ENCODE measurements at places on chromosomes 16 and 17. TPM values are rescaled to one million over a fixed set of nuclear protein-coding genes. Genes with fewer than 3 reads are reported as not detected.

Gene LRRC37A
- 3.0 TPM for polyA plus RNA-seq

Gene GAST
- polyA plus RNA-seq = not detected

GRCh38 chr17:8155231-8155995, 3.2 kb upstream of the PER1 start:
- no peak for DNase-seq

- no peak for DNase-seq
These were observed 587 bp upstream of the CDK5R1 start for GRCh38 chr17:32486111-32486700.

Gene C1QTNF8
- polyA plus RNA-seq = not detected

Gene MMP2
- polyA plus RNA-seq = 440 TPM

- DNase-seq = no peak
These were observed 8.5 kb downstream of the CSF3 start for GRCh38 chr17:40023590-40024292.

Gene FOXF1
- not detected for polyA plus RNA-seq

Gene PABPN1L
- polyA plus RNA-seq = 0.11 TPM

GRCh38 chr17:28404461-28404811, 1.6 kb downstream of the SLC46A1 start:
- no peak for DNase-seq

- DNase-seq = peak; percentile 72
These were observed 68.4 kb upstream of the ELAC2 start for GRCh38 chr17:13086142-13086769.

GRCh38 chr17:35799942-35800341, 4.5 kb upstream of the MMP28 start:
- DNase-seq = no peak

- DNase-seq = no peak
These were observed 3.5 kb upstream of the RPL13 start for GRCh38 chr16:89556750-89557689.

DNA sequence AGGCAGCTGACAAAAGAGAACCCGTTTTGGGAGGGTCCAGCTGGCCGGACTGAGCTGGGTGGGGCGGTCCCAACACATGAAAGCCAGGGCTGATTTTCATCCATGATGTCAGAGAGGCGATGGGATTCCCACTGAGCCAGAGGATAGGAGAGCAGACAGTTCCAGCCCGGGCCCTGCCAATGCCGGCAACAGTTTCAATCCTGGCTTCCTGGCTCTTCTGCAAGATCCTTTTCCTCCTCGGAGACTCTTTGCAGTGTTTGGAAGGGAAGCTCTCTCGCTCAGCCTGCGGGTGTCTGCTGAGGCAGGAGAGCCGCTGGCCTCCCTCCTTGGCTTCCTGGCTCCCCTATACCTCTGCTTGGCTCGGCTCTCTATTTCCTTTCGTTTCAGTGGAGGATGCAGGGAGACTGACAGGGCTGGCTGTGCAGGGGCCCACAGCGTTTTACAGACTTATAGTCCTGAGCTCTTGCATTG, 145.5 kb upstream of the SOX9 start:
- DNase-seq = peak; percentile 86

- no peak for DNase-seq
These were observed 14.6 kb downstream of the CRISPLD2 start for GRCh38 chr16:84834403-84834772.

Gene GPT2
- polyA plus RNA-seq = 36.5 TPM

Gene KRTAP1-5
- polyA plus RNA-seq = not detected

DNA sequence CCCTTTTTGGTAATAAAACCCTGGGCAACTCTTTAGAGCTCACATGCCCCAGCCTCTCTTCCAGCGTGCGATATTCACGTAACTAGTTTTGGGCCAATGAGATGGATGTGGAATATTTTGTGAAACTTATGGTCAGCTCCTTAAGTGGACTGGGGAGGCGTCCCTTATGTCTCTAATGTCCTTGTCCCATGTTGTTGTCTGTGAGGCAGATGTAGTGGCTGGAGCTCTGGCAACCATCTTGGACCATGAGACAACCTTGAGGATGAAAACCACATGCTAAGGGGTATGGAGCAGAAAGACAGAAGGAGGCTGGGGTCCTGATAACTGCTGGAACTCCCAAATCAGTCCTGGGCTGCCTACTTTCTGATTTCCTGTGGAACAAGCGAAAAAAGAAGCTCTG, 31.4 kb upstream of the GPRC5B start:
- DNase-seq = no peak

DNA sequence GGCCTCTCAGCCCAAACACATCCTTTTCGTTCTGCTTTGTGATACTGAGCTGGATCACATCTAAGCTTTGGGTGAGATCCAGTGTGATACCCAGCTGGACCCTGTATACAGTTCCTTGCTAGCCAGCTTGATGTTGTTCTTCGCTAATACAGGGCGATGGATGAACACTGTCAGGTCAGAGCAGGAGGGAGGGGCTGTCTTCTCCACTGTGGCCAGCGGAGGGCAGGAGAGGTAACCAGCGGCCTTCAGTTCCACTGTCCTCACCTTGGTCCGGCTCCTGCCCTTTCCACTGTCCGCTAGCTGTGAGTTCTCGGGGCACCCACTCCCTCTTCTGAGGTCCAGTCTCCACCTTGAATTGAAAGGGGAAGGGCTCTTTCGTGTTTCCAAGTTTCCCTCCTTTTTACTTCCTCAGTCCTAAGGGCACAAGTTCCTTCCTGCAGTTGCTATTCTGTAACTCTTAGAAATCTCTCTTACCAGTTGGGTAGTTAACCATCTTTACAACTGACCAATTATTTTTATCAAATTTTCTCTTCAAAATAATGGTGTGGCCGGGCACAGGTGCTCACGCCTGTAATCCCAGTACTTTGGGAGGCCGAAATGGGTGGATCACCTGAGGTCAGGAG, 3.0 kb upstream of the ZNF213 start:
- no peak for DNase-seq

Measured in forelimb muscle (tissue), 1 donor.